Stimulated activated CD8-positive, alpha-beta memory T cell treated with anti-CD3 and anti-CD28 coated beads, Interleukin-15, amount 100 ng/mL, for 4 hours (primary cell): ENCODE measurements at places on chromosomes 3 and 15.

DNA sequence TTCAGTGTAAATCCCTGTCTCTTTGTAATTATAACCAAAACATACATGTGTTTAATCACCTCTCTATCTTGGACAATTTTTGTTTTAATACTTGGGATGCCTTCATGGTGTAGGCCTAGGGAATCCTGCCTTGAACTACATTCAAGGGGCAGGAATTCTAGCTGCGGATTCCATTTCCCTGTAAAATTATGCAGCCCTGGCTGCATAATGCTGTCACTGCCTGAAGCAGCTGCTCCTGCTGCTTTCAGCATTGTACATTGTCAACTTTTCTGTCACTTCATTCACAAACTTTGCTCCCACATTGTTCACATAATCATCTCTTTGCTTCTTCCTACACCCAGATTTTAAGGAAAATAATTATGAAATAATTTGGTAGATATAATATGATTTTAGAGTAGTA is 638.7 kb downstream of the RBMS3 start:
- DNase-seq = no peak

GRCh38 chr15:88321271-88321670 is 64.7 kb upstream of the NTRK3 start:
- DNase-seq = no peak

GRCh38 chr15:82543160-82543559 is 2.9 kb upstream of the RPS17 start:
- DNase-seq = no peak

GRCh38 chr3:150410311-150411105 is 2.4 kb downstream of the TSC22D2 start:
- no peak for DNase-seq

DNA sequence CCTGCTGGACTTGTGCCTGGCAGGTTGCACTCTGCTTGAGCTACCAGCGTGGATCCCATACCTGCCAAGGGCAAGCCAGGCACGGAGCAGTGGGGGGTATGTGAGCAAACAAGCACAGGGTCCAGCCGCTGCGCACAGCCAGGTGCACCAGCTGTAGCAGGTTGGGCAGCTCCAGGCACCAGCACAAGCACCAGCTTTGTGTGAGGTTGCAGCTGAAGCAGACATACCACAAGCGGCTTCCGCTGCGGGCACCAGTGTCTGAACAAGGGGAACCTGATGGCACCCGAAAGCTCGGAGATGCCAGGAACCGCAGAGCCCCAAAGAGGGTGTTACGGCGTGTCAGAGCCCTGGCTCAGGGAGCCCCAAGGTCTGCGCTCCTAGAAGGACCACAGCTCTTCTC is 472.7 kb upstream of the ARL6 start:
- DNase-seq = no peak

GRCh38 chr3:62134061-62134496 is 239.3 kb downstream of the FEZF2 start:
- DNase-seq = no peak

- DNase-seq = no peak
Observed at GRCh38 chr3:69364354-69364753, 21.5 kb downstream of the FRMD4B start.

DNA sequence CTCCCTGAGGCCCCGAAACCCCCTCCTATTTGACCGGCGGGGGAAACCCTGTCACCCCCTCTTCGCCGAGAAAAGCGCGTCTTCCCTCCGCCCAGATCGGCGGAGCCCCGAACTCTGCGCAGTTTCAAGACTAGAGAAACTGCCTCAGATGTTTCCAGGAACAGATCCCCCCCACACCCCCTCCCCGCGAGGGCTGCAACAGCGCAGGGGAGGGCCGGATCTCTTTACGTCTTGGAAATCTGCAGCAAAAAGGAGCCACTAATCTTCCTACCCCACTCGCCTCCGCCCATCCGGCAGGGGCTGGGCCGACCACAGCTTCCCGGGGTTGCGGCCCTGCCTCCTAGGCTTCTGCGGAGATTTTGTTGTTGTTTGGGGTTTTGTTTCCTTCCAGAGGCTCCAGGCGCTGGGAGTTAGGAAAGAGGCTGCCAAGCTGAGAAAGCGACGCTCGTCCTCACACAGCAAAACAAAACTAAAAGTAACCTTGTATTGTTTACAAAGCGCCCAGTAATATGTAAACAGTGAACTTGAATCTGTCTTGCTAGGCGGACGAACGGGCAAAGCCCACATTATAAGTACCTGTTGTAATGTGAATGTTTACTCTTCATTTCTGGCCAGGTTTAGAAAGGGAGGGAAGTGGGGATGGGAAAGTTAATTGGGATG is 2.2 kb downstream of the FOXB1 start:
- DNase-seq = peak; percentile 43

DNA sequence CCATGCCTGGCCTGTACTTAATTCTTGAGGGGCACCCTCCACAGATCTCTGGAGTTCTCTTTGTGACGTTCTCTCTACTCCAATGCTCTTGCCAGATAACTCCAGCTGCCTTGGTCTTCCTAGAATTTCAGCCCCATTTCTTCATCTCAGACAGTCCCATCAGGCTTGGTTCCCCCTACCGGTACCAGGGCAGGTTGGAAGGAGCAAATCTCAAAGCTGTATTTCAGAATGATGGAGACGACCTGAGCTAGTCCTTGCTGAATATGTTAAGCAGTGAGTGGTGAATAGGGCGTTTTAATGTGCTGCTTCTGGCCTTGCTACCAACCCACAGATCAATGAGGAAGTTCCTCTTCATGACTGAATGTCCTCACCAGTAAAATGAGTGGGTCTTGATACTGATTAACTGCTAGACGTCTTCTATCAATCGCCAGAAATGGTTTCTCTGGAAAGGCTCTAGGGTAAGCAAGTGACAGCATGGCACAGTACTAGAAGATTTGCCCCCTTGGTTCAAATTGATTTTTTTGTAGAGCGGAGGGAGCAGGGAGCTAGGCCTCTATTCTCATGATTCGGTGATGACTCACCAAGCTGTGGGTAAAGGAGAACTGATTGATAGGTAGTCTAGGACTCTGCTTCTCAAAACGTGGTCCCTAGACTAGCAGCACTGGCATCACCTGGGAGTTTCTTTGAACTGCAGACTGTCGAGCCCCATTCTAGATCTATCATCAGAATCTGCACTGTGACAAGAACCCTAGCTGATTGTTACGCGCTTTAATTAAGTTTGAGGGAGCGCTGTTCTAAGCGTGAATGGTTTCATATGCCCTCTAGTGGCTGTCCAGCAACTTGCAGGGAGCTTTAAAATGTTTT is 67.8 kb downstream of the UBP1 start:
- DNase-seq = peak; percentile 6

GRCh38 chr3:105614288-105615030 is 247.8 kb downstream of the ALCAM start:
- DNase-seq = no peak

- DNase-seq = no peak
Observed at GRCh38 chr15:40582726-40583246, 11.3 kb upstream of the KNL1 start.

- no peak for DNase-seq
Observed at GRCh38 chr3:32026593-32026992, 45.0 kb downstream of the ZNF860 start.

DNA sequence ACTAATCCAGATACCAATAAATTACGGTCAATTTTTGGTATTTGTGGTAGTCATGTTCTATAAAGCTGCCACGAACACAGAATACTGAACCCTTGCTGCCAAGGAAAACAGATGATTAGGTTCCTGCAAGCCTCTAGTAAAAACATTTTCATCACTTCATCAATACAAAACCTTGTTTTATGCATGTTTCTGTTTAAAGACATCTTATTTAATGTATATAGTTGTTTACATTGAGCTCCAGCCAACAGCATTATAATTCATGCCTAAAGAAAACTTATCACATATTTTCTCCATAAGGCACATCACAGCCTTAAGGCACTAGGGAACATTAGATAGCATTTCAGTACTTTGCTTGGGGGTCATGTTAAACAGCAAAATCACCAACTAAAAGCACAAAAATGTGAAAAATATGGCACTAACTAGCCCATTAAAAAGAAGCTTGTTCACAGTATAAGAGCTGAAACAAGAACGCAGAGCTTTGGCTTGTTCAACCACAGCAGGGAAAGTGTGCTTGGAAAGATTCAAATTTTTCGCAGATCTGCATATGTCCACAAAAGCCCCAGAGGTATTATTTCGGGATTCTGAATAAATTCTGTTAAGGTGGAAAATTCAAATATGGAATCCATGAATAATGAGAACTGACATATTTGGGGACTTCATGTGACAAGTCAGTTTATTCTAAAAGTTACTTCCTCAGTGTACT is 27.7 kb downstream of the POLQ start:
- no peak for DNase-seq

DNA sequence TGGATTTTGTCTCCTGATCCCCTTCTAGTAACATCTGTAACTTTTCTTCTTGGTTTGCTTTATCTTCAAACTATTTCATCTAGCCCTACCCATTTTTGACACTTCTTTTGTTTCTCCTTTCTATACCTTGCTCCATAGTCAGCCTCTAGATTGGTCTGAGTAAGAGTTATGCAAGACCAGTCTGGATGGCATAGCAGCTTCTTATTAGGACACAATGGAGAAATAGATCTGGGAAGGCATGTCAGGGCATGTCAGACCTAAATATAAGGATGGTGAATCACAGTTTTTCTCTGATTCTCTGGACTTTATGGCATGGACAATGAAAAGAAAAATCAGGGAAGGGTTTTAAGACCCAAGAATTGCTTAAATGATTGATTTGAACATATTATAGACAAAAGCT is 452.5 kb downstream of the RAP2B start:
- no peak for DNase-seq

DNA sequence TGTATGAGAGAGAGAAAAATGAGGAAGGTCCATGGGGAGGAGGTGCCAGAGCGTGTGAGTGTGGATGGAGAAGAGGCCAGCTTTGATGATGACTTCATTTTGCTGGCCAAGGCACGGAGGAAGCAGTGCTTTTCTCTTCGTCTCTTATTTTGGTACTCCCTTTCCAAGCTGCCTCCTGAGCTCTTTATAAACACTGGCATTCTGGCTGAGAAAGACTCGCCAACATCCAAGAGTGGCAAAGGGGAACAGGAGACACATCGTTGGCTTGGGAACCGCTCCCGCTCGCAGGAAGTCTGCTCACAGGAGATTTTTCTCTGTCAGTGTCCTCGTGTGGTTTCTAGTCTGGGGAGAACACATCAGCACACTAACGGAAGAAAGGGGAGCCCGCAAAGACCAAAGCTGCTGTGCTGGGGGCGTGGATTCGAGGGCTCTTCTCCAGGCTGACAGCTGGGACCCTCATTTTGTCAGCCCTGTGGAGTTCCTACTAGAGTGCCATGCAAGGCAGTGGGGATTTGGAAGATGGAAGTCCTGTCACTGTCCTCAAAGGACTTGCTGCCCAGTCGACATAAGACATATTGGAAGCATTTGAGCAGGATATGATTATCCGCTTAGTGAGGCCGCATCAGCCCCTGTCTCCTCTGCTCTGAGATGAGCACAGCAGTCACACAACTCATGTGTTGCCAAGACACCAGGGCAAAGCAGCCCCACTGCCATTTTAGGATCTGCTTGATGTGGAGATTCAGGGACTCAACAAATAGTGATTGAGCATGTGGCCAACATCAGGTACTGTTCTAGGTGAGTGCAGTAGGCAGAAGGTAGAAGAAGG is 8.0 kb upstream of the SEMA4B start:
- no peak for DNase-seq

- DNase-seq = no peak
Observed at GRCh38 chr15:85550283-85550682, 169.9 kb downstream of the AKAP13 start.
